ENCODE measurements at places on chromosomes 2 and 18. TPM values are rescaled to one million over a fixed set of nuclear protein-coding genes. Genes with fewer than 3 reads are reported as not detected.

DNA sequence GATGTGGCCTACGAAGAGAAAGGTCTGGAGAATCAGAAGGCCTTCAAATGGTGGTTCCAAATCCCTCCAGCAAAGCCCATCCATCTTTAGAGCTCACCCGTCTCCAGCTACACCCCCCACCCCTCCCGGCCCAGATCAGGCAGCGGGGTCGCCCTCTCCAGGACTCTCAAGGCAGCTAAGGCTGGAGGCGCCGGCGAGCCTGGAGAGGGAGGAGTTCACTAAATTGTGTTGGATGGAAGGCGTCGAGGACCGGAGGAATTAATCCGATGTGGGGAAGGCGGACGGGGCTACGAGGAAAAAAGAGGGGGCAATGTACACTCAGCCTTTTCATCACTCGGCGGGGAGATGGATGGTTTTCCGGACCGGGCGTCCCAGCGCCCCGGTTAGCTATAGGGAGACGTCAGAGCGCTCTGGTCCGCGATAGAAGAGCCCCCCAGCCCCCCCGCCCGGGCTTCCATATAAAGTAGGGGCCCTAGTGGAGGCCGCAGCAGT, at the start of gene GRP:
Gene GRP, plus strand, starts transcription at position 487 of the 492 bp plus-strand sequence. CDS start 108 bp downstream, outside the sequence.
- DNase-seq, result no peak

DNA sequence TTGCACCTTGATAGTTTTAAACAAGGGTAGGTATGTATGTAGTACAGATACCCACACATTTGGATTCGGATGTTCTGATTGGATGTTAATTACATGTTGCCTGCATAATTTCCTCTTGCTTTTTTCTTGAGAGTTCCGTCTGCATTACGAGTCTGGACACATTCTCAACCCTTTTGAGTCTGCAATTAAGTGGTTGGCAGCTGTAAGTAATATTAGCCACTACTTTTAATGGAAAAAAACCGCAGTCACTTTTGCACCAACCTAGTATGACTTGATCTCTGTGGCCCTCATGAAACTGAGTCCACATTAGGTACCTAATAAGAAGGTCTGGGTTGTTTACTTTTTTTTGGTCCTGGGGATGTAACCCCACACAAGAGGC, 217.3 kb downstream of the VAPA start:
- no peak for DNase-seq

DNA sequence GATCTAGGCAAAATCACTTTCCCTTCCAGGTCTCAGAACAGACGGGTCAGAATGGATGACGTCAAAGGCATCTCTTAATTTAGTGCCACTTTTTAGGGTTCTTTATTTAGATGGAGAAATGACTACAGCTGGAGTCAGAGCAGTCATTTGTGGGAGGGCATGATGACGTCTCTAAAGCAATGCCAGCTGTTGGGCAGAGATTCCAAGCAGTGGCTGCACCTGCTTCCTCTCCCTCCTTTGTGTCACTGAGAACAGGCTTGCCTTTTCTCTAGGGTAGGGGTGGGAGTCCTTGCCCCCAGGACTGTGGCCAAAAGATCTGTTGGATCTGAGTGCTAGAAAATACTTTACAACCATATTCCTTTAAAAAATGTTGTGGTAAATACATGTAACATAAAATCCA, 28.7 kb upstream of the SKOR2 start:
- no peak for DNase-seq

EPB41L5 gene
- total RNA-seq, result 93.7 TPM

ACMSD gene
- not detected for total RNA-seq
